ENCODE measurements at places on chromosomes 12 and 14.

- no peak for DNase-seq
Measured at GRCh38 chr12:21825886-21826617, 51.5 kb upstream of the KCNJ8 start.

DNA sequence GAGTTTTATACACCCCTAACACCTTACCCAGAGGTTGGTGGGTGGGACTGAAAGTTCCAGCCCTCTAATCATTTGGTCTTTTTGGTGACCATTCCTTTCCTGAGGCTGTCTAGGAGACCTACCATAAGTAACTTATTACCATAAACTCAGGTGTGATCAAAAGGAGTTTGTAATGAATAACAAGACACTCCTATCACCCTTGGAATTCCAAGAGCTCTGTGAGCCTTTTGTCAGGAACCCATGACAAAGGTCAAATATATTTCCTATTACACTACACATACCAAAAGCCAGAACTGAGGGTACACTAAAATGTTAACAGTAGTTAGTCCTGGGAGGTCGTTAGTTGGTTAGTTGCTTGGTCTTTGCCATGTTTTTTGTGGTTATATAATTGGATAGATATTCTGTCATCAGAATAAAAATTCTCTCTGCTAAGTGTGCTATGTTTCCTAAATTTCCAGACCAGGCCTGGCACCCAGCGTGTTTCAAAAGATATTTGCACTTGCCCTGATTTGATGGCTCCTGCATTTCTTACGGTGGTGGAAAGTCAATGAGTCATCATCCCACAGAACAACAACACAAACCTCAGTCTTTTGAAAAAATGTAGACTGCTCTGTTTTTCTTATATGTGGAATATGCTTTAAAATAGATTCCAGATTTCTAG is 27.0 kb upstream of the AKAP5 start:
- DNase-seq = no peak

GRCh38 chr12:13635709-13636108 is 345.7 kb downstream of the GRIN2B start:
- no peak for DNase-seq

- no peak for DNase-seq
Measured at GRCh38 chr14:36820901-36821300, 159.2 kb downstream of the PAX9 start.

- DNase-seq = no peak
Measured at GRCh38 chr12:45775964-45776363, 46.5 kb downstream of the ARID2 start.

DNA sequence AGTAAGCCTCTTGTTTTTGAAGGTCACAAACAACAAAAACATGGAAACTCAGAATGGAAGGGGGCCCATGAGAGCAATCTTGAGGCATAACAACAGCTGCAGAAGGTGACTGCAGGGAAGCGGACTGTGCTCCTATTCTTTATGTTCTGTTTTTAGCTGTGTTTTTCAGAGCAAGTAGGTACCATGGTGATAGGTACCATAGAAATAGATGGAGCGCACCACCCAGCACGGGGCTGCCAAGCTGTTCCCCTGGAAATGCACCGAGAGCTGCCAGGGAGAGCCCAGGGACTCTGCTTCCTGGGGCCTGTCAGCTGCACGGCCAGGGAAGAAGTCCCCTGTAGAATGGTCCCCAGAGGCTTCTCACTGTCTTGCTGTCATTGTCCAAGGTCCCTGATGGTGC is 32.8 kb downstream of the DGLUCY start:
- DNase-seq = no peak

DNA sequence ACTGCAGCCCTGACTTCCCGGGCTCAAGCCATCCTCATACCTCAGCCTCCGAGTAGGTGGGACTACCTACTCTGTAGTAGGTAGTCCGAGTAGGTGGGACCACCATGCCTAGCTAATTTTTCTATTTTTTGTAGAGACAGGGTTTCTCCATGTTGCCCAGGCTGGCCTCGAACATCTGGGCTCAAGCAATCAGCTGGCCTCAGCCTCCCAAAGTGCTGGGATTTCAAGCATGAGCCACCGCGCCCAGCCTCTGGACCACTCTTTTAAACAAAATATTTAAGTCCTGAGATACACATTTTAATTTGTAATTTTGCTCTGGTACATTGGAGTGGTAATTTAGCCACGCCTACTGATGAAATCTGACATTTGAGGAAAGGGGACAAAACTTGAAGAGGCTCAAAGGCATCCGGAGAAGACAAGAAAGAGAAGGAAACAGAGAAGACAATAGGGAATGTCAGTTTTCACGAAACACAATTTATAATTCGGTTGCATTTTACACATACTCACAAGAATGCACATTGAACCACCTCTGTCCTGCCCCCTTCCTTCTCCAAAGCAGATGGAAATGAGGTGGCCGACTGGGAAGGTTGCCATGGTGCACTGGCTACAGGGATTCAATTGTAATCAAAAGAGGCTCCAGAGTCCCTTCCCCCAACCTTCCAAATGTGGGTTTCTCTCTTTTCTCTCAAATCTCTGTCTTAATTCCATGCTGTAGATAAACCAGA is 9.7 kb upstream of the TUBA1A start:
- DNase-seq = no peak

- no peak for DNase-seq
Measured at GRCh38 chr12:68573406-68573805, 37.3 kb upstream of the RAP1B start.

DNA sequence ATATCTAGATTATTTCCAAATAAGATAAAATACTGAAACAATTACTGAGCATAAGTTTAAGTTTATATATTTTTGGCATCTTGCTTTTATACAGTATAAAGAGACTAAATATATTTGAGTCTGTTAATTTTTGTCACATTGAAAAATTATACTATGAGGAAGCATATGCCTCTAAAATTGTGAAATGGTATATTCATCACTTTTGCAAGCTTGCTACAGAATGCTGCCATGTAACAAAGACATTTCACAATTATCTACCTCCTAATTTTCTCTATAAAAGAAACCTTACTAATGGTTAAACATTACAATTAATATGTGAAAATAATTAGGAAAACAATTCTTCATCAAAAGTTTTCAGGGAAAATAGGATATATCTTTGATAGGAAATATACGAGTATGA is 22.7 kb upstream of the MUCL1 start:
- DNase-seq = no peak

GRCh38 chr12:118982984-118983761 is 1.8 kb downstream of the SRRM4 start:
- DNase-seq = no peak

GRCh38 chr14:55976655-55977054 is 141.6 kb upstream of the PELI2 start:
- no peak for DNase-seq

DNA sequence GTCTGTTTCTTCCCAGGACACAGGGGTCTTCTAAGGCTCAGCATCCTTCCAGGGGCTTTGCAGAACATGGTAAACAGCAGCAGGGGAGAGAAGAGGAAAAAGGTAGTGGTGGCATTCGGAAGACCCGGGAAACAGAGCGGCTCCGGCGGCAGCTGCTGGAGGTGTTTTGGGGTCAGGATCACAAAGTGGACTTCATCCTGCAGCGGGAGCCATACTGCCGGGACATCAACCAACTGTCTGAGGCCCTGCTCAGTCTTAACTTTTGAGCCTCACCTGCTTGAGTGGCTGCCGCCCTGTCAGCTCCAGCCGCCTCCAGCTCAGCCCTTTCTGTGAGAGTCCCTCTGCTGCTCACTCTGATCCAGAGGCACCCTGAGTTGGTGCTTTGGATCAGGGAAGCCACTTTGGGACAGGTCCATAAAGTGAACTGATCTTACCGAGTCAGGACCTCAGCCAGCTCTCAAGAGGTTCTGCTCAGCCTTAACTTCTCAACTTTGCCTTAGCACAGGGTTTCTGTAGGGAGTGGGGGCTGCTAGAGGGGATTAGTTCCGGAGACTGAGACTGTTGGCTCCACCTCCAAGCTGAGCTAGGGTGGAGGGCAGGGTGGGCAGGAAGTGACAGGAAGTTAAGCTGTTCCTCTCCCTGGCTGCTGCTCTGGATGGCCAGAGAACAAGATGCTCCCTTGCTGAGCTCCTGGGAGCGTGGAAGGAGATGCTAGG is 5.4 kb downstream of the SDR39U1 start:
- DNase-seq = no peak

DNA sequence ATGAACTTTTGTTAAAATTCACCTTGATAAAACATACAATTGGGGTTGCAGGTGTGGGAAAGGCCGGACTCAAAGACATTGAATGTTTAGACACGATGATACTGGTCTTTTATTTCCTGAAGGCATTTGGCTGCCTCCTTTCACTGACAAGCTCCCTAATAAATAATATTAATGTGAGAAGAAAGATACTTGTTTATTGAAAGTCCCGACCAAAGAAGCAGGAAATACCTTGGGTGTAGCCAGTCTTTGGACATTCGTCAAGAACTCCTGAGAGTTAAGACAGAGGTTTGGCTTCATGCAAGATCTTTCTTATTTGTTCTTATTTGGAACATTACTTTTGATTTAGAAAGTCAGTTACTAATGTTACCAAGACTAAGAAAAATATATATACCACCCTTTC is 1133.8 kb upstream of the SEL1L start:
- no peak for DNase-seq

DNA sequence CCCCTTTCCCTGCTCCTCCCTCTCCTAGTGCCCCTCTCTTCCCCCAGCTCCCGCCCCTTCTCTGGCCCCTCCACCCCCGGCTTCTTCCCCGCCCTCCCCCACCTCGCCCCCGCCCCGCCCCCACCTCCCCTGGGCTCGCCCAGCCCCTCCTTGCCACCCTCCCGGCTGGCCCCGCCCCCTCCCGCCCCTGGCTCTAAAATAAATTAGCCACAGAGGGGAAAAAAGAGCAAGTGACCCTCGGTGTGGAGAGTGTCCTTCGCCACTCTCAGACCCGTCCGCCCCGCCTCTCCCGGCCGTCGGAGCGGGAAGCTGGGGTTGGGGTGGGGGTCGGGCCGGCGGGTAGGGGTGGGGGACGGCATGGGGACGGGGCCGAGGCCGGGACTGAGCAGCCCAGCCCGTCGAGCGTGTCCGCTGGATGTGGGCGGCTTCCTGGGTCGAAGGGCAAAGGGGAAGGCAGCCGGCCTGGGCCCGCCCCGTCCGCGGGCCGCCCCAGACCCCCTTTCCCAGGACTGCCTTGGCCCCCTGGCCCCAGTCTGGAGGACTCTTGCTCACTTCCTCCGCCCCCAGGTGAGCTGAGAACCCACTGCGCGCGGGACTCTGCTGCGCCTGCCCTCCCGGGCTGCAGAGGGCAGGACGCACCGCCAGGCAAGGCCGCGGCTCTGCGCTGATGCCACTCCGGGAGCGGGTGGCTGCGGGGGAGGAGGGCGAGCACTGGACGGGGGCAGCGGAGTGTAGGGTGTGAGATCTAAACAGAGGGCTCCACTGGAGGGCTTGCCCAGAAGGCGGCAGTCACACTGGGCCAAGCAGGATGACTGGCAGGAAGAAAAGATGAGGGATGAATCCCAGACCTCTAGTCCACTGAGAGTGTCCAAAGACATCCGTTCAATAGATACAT is 570 bp upstream of the FIGNL2 start:
- no peak for DNase-seq

DNA sequence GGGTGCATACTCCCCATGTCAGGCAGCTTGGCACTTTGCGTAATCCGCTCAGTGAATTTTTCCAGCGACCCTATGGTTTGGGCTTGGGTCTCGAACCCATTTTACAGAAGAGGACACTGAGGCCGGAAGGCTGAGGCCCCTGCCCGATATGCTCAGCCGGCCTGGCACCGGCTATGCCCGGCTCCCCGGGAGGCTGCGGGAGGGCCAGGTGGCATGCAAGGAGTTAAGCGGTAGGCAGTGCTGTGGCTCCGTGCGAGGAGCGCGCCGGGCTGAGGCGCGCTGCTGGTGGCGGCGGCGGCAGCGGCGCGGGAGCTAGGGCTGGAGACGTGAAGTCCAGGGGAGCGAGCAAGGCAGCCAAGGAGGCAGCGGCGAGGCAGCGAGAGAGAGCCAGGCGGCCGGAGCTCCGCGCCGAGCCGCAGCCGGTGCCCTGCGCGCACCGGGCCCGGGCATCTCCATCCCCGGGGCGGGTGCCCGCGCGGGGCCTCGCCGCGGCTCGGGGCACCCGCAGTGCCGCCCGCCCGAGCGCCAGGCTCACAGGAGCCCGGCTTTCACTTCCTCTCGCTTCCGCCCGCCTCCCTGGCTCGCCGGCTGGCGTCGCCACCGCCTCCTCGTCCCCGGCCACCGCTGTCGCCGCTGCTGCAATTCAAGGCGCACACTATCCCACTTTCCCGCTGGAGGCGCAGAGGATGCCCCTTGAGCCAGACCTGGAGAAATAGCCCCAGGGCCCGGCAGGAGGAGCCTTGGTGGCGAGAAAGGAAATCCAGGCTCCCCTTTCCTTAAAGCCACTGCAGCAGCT is at the start of gene WSCD2:
Gene WSCD2, plus strand, starts transcription at position 272 of the 796 bp plus-strand sequence. CDS start 66,545 bp downstream, outside the sequence.
- DNase-seq = no peak

DNA sequence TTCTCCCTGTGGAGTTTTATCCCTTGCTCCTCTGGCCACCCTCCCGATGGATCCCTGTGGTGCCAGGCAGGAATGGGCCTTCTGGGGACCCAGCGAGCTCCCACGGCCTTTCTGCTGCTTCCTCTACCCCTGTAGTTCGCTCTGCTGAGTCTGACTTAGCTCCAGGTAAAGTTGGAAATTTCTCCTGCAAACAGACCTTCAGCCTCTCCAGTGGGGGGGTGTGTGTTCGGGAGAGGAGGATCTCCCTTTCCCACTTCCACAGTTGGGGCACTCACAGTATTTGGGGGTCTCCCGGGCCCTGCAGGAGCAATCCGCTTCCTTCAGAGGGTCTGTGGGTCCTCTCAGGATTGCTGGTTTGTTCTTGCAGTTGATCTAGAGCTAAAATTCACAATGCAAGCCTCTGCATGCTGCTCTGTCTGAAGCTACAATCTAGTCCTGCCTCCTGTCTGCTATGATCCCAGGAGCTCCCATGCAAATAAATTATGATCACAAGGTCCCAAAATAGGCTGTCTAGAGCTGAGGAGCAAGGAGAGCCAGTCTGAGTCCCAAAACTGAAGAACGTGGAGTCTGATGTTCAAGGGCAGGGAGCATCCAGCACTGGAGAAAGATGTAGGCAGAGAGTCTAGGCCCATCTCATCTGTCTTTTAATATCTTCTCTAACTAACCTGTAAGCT is 18.3 kb downstream of the MTRFR start:
- DNase-seq = no peak

GRCh38 chr12:51536159-51536558 is 54.9 kb upstream of the SCN8A start:
- DNase-seq = no peak
